ENCODE measurements at places on chromosomes 6 and 20. TPM values are rescaled to one million over a fixed set of nuclear protein-coding genes. Genes with fewer than 3 reads are reported as not detected.

Gene CLVS2
- total RNA-seq, result under 0.01 TPM

Gene SIRPB1
- 14.2 TPM for total RNA-seq

Gene RSPH9
- total RNA-seq, result not detected

Gene EDEM2
- 18.1 TPM for total RNA-seq

Gene NT5E
- 3.1 TPM for total RNA-seq

Gene MEP1A
- not detected for total RNA-seq

Gene MEI4
- 3.3 TPM for total RNA-seq

Gene KIAA0408
- 1.3 TPM for total RNA-seq

Gene TINAG
- total RNA-seq, result not detected

Gene AKAP12
- 25.2 TPM for total RNA-seq

GRCh38 chr6:157535340-157536222, 154.6 kb downstream of the ZDHHC14 start:
- peak; percentile 31 for DNase-seq

- no peak for DNase-seq
These were observed 22.4 kb downstream of the OR2B2 start for GRCh38 chr6:27889628-27890444.

DNA sequence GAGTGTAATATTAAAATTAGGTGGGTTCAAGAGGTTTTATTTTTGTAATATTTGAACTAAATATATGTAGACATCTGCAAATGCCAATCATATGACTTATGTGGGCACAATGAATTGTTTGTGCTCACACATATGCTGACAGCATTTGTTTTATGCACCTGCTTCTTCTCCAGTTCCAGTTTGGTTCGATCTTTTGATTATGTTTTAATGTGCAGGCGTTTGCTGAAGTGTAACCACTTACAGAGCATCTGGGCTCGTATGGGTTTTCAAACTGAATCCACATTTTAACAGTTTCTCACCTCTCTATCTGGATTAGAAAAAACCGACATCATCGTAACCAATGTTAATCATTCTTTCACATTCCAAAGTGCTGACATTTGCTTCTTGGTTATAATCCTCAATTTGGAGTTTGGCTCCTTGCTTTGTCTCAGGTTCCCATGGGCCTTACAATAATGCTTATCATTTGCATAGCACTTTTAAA, 129.1 kb upstream of the SPACA1 start:
- no peak for DNase-seq

- no peak for DNase-seq
These were observed 348.8 kb upstream of the SPTLC3 start for GRCh38 chr20:12659942-12660341.

- DNase-seq, result no peak
These were observed 1316.0 kb upstream of the GJE1 start for GRCh38 chr6:140816681-140817080.

- DNase-seq, result no peak
These were observed 47.1 kb downstream of the ELMO2 start for GRCh38 chr20:46359233-46359751.

- DNase-seq, result no peak
These were observed 97.4 kb downstream of the SASH1 start for GRCh38 chr6:148440016-148440415.

DNA sequence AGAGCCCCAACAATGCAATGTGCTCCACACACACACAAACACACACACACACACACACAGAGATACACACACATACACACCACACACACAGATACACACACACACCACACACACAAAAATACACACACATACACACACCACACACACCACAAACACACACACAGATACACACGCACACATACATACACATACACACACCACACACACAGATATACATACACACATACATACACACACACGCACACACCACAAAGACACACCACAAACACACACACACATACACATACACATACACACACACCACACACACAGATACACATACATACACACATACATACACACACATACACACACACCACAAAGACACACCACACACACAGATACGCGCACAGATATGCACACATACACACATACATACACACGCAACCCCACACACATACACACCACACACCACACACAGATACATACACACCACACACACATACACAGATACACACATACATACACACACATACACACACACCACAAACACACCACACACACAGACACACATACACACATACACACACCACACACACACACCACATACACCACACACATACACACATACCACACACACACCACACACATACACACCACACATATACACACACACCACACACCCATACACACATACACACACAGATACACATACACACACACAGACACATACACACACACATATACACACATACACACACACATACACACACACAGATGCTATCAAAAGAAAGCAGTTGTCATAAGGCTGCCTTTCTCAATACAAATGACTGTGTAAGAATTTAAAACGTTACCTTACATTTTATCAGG, 128.0 kb downstream of the FOXC1 start:
- no peak for DNase-seq

GRCh38 chr6:72689107-72689954, 67.5 kb downstream of the KCNQ5 start:
- no peak for DNase-seq

GRCh38 chr6:104459543-104459942, 400.2 kb downstream of the HACE1 start:
- no peak for DNase-seq

DNA sequence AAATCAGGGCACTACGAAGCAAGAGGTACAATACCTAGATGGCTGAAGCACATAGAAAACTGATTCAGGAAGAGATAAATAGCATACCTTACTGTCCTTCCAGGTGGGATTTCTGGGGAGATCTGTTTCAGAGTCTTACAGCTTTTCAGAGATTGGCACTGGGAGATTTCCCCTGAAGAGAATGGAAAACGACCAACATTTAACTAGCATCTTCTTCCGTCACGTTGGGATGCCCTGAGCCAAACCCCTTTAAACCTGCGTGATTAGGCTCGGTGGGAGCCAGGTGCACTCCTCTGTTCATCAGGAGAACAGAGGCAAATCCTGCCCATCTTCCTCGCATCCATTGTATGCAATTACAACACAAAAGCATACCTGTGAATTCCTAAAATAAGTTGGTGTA, 614.5 kb downstream of the HDGFL1 start:
- DNase-seq, result no peak

- DNase-seq, result peak; percentile 28
These were observed 48.4 kb upstream of the EZR start for GRCh38 chr6:158867381-158868121.

DNA sequence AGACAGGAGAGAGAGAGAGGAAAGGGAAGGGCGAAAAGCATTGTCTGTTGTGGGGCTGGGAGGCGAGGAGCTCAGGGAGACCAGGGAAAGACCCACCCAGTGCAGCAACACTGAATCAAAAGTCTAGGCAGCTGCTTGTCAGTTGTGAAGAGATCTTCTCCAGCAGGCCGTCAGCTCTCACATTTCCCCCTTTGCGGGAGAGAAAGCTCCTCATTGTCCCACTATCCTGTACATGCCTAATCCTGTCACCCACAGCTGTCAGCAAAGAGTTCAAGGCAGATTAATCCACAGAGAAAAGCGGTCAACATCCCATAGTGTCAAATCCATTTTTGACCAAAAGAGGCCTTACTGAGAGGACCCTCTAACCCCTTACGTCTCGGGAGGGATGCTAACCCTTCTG, 27.3 kb downstream of the RNF182 start:
- no peak for DNase-seq

- DNase-seq, result peak; percentile 89
These were observed 37.6 kb downstream of the GSTA2 start for GRCh38 chr6:52725535-52726192.

DNA sequence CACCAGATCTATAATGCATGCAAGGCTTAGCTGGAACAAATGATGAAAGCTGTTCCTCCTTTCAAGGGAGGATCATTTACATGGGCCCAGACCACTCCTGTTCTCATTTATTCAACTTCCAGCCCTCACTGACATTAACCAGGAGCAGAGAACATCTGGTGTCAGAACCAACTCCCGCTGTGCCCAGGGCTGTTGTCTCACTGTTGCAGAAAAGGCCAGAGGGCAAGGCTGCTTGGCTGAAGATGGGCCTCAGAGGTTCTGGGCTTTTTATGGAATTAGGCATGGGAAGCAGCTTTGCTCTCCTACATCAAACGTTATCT, 164.2 kb downstream of the GMPR start:
- DNase-seq, result no peak

DNA sequence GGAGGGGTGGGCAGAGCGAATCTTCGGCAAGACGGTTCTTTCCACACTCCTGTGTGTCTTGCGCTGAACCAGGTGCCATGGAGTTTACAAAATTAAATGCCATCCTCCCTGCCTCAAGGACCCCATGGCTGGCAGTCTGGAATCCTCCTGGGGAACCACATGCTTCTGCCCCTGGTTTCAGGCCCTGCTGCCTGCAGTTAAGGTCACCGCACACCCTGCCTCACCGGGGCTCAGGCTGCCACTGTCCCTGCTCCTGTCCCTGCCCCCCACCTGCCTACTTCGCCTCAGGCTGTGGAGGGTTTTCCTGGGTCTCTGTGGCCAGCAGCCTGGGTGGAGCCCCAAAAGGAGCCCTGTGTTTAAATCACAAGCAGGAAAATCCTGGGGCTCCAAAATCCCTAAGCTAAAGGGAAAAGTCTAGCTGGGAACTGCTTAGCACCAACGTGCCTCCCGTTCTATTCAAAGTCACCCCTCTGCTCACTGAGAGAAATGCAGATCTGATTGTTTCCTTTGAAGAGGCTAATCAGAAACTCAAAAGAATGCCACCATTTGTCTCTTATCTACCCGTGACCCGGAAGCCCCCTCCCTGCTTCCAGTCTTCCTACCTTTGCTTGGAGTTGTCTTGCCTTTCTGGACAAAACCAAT, 10.6 kb upstream of the TTLL2 start:
- no peak for DNase-seq

- DNase-seq, result no peak
These were observed 329.6 kb downstream of the GRIK2 start for GRCh38 chr6:101722991-101723579.

GRCh38 chr6:130069485-130069884, 51.1 kb downstream of the L3MBTL3 start:
- no peak for DNase-seq

DNA sequence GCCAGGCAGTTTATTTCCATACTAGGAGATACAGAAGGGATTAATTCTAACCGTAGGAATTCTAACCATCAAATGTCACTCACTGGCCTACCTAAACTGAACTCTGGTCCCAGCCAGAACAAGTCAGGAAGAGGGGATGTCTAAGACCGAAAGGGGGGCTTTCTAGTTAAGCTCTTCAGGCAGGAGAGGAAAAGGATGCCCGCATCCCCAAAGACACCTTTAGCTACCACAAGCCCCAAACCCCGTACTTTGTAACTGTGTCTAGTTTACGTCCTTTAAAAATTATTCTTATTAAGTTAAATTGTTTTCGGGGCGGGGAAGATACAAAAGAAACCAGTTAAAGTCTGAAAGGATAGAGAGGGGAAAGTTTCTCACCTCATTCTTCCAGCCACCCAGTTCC, 1.2 kb upstream of the ZNF76 start:
- DNase-seq, result no peak

DNA sequence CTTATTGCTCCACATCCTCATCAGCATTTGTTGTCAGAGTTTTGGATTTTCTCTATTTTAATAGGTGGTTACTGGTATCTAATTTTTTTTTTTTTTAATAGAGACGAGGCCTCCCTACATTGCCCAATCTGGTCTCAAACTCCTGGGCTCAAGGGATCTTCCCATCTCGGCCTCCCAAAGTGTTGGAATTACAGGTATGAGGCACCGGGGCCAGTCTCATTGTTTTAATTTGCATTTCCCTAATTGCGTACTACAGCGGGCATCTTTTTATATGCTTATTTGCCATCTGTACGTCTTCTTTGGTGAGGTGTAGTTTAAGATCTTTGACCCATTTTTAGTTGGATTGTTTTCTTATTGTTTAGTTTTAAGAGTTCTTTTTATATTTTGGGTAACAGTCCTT, 210.4 kb upstream of the SULF2 start:
- no peak for DNase-seq

DNA sequence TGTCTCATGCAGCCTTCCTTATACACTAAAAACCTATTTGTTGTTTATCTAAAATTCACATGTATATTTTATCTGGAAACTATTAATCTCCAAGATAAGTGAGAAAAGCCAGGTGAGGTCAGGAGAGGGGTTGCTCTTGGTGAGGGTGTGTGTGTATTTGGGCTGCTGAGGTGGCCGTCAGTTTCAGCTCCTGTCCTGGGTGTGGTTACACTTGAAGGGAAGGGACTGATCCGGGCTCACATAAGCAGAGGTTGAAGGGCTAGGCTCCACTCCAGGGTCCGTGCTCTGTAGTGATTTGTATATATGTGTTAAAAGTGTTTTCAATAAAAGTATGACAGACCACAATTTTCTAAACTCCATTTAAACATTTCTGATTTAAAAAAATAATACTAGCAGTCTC, 13.5 kb upstream of the SNAI1 start:
- no peak for DNase-seq

GRCh38 chr6:47836046-47836445, 54.2 kb downstream of the OPN5 start:
- no peak for DNase-seq

DNA sequence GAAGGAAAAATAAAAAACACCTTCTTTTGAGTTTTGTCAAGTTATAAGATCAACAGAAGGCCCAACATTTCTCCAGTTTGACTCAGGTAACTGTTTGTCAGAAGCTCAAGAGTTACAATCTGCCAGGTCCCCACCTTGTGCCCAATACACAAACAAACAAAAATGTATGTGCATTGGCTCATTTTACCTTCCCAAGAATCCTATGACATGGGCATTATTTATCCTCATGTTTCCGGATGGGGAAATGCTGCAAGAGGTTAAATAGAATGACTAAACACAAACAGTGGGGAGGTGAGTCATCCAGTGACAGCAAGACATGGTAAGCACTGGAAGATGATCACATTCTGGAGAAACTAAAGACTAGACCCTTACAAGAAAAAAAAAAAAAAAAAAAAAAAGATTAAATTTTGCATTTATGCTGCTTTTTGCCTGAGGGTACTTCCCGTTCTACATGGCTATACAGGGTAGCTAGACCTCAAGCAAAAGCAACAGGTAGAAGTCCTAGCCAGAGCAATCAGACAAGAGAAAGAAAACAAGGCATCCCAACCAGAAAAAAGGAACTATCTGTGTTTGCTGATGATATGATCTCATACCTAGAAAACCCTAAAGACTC, 23.6 kb upstream of the ANKRD60 start:
- DNase-seq, result no peak

- no peak for DNase-seq
These were observed 24.9 kb downstream of the SESN1 start for GRCh38 chr6:109069746-109070145.

DNA sequence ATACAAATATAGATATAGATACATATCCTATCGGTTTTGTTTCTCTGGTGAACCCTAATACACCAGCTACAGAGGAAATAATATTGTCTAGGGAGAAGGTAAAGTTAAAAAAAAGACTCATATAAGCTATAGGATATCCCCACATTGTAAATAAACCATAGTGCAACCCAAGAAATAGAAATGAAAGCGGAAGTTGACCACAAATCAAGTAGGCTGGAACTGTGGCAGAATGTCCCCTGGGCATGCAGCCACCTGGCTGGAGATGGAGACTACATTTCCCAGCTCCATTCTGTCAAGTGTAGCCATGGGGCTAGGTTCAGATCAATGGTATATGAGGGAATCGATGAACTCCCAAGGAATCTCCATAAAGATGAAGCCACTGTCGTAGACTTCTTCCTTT, 70.1 kb upstream of the RPS6KA2 start:
- DNase-seq, result no peak

Measured in body of pancreas (tissue), 4 donors.